ENCODE measurements at places on chromosomes 5 and 9.

- no peak for DNase-seq
These were observed 17.9 kb upstream of the RPS23 start for GRCh38 chr5:82295959-82296531.

DNA sequence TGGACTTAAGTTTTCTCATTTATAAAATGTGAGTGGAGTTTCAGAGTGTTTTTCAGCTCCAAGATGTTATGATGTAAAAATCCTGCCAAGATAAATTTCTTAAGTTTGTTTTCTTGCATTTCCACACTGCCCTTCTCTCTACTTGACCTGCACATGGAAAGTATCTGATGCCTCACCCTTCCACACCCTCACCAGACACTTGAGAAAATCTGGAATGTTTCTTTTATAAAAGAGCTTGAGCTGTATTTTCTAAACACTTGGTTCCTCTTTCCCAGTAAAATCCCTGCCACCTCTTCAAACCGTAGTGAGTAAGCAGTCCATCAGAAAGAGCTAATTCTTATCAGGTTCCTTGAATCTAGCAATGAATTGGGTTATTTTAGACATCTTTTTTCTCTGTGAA lies 42.9 kb downstream of the FOXD1 start:
- DNase-seq = no peak

GRCh38 chr5:171428168-171428696 lies 8.8 kb downstream of the FGF18 start:
- no peak for DNase-seq

DNA sequence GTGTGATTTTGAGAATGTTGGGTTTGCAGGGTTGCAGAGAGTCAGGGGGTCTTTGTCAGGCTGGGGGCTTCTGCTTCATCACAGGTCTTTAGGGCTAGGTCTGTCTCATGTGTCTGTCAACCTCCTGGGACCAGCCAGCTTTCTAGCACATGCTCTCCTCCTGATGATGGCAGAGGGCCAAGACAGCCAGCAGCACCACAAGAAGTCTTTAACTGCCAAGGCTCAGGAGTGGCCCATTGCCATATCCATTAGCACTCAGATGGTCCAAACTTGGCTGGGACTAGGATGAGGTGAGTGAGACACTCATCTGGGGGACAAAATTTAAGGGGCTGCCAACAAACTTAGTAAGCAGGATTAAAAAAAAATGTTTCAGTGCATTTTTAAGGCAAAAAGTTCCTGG lies 384.2 kb upstream of the CDH10 start:
- peak; percentile 52 for DNase-seq

DNA sequence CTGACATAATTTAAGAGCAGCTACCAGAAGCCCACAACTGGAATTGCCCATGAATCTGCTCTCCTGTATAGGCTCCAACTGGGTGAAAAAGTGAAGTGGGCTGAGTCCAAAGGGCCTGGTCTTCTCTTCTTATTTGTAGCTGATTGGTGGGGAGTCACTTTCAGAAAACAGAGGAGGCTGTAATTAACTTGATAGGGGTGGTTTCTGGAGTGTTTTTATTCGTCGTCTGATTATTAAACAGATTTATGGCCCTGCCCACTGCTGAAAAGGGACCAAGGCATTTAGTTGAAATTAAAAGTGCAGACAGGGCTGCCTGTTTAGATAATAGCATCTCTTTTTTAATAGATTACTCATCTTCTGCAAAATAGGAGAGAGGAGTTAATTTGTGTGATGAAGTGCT lies 81.0 kb upstream of the SAP30L start:
- no peak for DNase-seq

GRCh38 chr5:175558801-175559480 lies 80.6 kb downstream of the SFXN1 start:
- no peak for DNase-seq

DNA sequence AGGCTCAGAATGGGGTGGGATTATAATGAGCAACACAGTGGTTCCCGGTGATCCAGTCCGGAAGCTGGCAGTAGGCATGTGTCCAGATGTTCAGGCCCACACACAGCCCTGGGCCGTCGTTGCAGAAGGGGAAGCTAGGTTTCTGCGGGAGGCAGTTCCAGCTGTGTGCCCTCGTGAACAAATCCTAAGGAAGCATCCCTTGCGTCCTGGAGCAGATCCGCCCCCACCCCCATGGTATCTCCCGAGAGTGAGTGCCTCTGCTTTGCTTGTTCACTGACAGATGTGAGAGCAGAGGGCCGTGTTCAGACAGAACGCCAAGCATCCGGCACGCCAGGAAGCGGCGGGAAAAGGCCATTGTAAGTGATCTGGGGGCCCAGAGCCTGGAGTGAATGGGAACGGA lies 104.8 kb downstream of the PDE6A start:
- no peak for DNase-seq

- DNase-seq = no peak
These were observed 3.3 kb downstream of the SLC28A3 start for GRCh38 chr9:84337252-84337651.

- DNase-seq = no peak
These were observed 18.3 kb upstream of the TEK start for GRCh38 chr9:27090711-27091110.

GRCh38 chr5:116272281-116272941 lies 187.6 kb downstream of the COMMD10 start:
- DNase-seq = no peak

DNA sequence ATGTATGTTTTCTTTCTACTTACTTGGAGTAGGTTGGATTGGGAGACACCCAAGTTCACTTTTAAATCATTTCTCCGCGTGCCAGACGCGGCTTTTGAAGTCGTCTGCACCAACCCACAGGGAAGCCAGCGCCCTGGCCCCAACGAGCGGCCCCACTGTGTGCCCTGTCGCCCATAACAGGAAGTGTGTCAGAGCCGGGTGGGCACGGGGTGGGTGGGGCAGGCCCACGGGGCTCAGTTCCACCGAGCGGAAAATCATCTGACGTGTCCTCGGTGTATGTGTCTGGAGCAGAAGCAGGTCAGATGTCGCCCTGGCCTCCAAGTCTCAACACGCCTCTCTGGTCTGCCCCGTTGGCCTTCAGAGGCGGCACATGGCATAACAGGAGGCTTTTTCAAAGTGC lies 22.7 kb upstream of the SMIM23 start:
- DNase-seq = no peak

- DNase-seq = no peak
These were observed 118.7 kb downstream of the PJA2 start for GRCh38 chr5:109291090-109291489.
